Head of caudate nucleus (tissue), 42 donors: ENCODE measurements at places on chromosomes 2 and 18.

GRCh38 chr2:201258666-201259615, 1.4 kb upstream of the CASP8 start:
- DNase-seq: no peak

DNA sequence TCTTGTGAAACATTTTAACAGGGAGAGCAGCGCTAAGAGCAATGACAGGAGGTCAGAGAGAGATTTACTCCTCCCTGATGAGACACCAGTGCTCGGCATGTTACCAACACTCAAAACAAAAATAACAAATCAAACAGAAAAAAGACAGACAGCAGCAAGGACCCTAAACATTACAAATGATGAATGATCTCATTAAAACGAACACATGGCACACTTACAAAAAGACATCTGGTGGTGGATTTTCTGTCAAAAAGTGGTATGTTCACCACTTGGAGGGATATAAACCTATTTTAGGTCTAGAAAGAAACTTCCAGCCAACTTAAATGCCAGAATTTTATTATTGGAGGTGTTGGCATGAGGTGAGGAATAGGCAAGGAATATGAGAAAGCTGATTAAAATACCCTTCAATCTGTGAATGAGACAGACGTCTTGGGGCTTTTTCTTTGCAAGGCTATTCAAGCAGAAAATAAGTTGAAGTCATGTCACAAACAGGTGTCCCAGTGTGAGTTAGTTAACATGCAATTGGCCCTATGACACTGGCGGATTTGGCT, 112.8 kb downstream of the PRELID3A start:
- DNase-seq: no peak

- no peak for DNase-seq
These were observed 116.5 kb upstream of the FOSL2 start for GRCh38 chr2:28276076-28276618.

- no peak for DNase-seq
These were observed 60.7 kb downstream of the INPP4A start for GRCh38 chr2:98505311-98505808.

DNA sequence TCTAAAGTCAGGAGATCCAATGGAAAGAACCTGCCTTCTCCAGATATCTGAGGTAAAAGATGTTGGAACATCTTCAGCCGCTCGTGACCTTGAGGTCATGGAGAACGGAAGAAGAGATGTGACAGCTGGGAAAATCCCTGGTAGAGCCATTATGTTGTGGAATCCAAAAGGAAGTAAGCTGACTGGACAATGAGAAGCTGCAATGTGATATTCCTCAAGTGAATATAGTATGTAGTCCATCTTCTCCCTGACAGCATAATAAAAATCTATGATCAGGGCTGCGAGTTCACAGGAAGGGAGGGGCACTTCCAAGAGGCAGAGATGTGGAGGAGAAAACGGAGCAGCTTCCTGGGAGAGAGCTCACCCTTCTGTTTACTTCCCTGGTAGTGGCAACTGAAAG, 201.0 kb upstream of the SP5 start:
- DNase-seq: no peak

- DNase-seq: no peak
These were observed 33.9 kb downstream of the ZAP70 start for GRCh38 chr2:97747285-97747684.

- peak; percentile 2 for DNase-seq
These were observed 34.7 kb upstream of the GPR17 start for GRCh38 chr2:127611076-127611925.

DNA sequence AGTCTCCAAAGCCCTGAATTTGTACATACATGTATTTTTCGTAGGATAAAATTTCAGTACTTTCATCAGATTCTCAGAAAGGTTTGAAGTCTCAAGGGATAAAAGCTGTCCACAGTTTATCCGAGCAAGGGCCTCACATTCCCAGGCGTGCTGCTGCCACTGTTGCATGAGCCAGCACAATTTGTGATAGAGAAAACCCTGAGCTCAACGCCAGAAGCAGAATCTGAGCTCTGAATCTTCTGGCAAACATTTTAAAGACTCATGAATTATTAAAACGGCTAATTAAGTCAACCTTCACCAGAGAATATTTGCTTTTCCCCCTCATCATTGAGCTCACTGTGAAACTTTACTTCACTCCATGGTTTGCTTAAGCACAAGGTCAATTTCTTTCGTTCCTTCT, 38.5 kb upstream of the STPG4 start:
- peak; percentile 54 for DNase-seq

DNA sequence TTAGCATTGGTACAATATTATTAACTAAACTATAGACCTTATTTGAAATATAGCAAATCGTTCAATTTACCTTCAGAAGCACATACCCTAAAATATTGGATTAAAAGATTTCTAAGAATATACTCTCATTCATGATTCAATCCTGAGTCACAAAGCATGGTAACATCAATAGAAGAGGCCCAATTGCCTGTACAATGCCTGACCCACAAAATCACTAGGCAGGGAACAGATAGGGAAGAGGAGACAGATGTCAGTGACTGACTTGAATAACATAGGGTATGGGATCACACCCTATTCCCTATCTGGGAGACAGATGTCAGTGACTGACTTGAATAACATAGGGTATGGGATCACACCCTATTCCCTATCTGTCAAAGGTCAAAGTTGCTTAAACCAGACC, 611.6 kb upstream of the VRK2 start:
- no peak for DNase-seq

DNA sequence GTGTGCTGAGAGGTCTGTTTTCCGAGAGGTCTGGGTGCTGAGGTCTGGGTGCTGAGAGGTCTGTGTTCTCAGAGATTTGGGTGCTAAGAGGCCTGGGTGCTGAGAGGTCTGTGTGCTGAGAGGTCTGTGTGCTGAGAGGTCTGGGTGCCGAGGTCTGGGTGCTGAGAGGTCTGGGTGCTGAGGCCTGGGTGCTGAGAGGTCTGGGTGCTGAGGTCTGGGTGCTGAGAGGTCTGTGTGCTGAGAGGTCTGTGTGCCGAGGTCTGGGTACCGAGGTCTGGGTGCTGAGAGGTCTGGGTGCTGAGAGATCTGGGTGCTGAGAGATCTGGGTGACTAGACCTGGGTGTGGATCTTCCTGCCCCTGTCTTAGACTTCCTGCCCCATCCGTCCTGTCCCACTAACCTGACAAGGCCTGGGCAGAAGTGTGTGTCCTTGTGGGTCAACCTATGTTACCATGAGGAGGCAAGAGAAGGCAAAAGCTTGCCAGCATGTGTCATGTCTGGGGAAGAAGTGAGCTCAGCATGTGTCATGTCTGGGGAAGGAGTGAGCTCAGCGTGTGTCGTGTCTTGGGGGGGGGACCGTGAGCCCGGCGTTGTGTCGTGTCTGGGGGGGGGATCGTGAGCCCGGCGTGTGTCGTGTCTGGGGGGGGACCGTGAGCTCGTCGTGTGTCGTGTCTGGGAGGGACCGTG, 69.3 kb downstream of the KCNG2 start:
- DNase-seq: no peak

- DNase-seq: no peak
These were observed 27.9 kb upstream of the NT5DC4 start for GRCh38 chr2:112692918-112693317.

DNA sequence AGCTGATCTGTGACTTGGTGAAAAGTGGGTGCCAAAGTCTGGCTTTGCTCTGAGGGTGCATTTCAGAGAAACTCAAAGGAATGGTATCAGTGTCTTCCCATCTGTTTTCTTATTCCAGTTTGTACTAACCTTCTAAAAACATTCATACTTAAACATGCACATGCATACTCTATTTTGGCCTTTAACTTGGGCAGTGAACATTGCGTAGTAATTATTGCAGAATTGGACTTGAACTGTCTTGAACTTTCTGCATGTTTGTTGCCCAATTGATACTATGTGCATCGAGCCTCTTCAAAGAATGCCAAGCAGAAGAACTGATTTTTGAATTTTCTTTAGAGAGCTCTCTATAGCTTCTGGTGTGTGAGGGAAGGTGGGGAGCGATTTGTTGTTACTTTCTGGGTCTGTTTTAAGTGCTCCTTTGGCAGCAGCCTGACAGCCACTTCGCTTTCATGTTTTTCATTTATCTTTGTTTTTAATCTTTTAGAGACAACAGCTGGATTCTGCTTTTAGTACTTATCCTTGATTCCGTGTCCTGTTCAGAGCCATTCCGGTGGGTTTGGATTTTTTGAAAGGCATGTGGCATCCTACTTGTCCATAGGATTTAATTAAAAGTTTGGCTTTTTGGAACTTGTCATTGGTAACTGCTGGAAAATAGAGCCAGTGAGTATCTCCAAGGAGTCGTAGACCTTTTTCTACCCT, 159.2 kb downstream of the RAPGEF4 start:
- no peak for DNase-seq

DNA sequence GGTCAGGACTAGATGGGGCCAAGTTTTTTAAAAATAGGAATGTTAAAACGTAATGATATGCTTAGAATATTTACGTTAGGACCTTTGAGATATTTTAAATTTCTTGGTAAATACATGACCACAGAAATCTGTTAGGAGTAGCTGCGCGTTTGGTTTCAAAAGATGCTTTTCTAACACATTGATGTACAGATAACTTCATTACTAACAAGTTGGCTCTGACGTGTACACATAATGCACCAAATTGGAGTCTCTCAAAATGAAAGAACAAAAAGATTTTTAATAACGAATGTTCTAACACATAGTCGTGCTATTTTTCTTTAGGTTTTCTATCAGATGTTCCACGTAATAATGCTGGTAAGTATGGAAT, 608 bp downstream of the PHOSPHO2 start:
- DNase-seq: no peak

GRCh38 chr2:16653799-16654198, 11.8 kb downstream of the CYRIA start:
- no peak for DNase-seq

GRCh38 chr2:3536682-3537632, 17.6 kb upstream of the ADI1 start:
- peak; percentile 10 for DNase-seq

GRCh38 chr2:240021488-240022104, 3.5 kb downstream of the NDUFA10 start:
- peak; percentile 42 for DNase-seq

GRCh38 chr2:201937343-201937742, 96.3 kb upstream of the FZD7 start:
- no peak for DNase-seq

DNA sequence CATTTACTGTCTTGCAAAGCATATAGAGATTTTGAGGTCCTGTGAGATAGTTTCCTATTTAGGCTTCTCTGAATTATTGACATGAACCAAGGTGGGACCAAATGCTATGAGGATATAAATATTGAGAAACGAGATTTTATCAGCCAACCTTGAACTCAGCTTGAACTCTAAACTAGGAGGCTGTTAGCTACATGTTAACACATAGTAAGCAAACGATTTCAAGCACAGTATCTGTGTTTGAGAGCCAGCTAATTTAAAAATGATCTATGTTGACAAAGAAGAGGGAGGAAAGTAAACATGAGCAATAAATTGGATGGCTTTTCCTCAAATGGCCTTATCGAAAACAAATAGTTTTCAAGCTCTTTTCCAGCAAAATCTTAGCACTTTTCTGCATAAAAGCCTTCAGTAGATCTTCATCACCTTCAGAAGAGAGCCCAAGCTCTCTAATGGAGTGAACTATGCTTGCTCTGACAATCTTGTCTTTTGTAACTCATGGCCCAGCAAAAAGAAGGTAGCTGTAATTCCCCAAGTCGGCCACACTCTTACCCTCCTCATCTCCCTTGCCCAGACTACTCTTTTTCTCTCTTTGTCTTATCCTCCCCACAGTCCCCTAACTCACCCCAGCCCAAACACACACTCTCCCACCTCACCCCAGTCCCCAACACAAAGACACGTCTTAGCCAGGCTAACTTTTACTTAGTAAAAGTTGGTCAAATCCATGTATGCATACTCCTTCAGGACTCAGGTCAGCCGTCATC, 14.7 kb downstream of the CD28 start:
- DNase-seq: no peak

GRCh38 chr2:42274863-42275262, 86.2 kb downstream of the COX7A2L start:
- no peak for DNase-seq

DNA sequence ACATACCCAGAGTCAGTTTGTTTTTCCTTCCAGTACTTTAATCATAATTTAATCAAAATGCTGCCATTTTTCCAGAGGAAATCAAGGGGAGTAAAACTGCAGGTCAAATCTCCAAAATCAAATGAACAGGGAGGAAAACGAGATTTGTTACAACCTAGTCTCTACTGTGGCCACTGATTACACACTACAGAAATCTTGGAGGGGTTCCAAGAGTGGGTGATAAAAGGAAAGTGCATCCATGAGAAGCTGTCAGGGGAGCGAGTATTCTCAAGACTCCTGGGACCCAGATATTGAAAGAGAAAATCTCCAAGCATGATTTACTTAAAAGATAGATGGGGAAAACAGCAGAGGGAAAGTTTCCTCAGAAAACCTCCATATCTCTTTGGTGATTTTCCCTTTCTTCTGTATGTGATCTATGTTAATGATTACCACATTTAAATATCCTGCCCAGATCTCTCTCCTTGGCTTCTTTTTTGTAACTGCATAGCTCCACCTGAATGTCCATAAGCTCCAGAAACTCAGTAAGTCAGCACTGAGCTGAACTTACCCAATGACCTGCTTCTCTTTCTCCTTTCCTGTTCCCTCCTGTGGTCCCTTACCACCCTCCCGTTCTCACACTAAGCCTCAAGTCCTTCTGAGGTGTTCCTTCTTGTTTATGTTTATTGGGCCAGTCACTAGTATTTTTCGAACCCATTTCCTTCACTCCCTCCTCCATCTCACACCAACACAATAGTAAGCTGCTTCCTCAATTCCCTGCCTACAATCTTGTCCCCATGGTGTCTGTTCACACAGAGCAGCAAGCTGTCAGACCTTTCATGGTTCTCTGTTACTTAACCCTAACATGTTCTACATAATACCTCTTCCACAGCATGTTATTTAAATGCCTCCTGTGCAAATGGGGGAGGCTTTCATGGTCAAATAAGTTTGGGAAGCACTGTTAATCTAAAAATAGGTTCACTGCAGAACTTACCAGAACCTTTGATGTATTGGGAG, 73.9 kb upstream of the TWSG1 start:
- DNase-seq: no peak

DNA sequence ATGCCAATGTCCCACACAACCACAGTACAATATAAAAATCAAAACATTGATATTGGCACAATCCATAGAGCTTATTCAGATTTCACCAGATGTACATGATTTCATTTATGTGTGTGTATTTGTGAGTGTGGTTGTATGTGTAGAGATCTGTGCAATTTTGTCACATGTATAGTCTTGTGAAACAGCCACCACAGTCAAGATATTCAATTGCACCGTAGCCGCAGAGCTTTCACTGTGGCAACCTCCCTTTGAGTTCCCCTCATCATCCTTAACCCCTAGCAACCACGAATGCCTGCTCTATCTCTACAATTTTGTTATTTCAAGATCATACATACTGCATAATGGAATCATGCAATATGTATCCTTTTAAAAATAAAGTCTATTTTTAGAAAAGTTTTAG, 391.3 kb downstream of the SETBP1 start:
- no peak for DNase-seq

DNA sequence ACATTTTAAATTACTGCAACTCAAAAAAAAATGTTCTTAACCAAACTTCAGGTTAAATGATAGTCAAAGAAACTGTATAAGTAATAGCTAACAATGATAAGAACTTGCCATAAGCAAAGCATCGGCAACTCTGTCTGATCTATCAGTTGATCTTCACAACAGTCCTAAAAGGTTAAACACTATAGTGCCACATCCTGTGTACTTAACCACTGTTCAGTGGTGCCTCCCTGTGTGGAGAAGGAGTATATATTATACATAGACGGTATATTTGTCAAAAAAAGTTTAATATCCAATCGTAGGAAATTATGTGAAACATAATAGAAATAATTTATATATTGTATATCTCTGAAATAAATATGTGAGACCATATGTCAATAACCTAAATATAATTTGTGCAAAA, 13.0 kb downstream of the DTNA start:
- DNase-seq: no peak

- DNase-seq: no peak
These were observed 30.4 kb downstream of the NAT8 start for GRCh38 chr2:73611867-73612266.
